A549 (cell line): ENCODE measurements at places on chromosomes 7 and 10.

- no peak for DNase-seq
Observed at GRCh38 chr7:42457663-42458062, 220.7 kb upstream of the GLI3 start.

DNA sequence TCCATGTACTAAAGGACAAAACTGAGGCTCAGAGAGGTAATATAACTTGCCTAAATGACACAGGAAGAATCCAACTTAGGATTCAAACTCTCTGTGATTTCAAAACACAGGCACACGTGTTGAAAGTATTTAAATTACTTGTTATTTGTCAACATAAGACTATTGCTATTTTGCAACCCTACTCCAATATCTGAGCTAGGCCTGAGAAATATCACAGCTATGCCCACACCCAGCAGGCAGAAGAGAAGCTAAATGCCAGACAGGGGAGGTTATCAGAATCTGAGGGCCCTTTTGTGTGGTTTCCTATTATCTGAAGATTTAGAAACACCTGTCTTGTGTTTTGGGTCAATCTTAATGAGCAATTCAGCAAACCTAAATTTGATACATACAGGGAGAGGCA, 204.3 kb downstream of the ANK3 start:
- DNase-seq: no peak

DNA sequence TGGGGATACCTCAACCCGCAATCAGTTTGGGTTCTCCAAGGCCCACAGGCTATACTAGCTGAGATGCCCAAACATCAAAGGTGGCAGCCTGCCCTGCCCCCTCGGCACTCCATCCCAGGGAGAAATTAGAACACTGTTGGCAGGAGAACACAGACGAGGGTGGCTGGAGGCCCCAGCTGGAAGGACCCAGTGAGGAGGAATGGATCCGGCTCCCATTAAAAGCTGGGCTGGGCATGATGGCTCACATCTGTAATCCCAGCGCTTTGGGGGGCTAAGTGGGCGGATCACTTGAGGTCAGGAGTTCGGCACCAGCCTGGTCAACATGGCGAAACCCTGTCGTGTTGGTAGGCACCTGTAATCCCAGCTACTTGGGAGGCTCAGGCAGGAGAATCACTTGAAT, 199.9 kb upstream of the GNAI1 start:
- DNase-seq: no peak

- DNase-seq: peak; percentile 36
Observed at GRCh38 chr7:1593091-1593866, 23.4 kb upstream of the PSMG3 start.

DNA sequence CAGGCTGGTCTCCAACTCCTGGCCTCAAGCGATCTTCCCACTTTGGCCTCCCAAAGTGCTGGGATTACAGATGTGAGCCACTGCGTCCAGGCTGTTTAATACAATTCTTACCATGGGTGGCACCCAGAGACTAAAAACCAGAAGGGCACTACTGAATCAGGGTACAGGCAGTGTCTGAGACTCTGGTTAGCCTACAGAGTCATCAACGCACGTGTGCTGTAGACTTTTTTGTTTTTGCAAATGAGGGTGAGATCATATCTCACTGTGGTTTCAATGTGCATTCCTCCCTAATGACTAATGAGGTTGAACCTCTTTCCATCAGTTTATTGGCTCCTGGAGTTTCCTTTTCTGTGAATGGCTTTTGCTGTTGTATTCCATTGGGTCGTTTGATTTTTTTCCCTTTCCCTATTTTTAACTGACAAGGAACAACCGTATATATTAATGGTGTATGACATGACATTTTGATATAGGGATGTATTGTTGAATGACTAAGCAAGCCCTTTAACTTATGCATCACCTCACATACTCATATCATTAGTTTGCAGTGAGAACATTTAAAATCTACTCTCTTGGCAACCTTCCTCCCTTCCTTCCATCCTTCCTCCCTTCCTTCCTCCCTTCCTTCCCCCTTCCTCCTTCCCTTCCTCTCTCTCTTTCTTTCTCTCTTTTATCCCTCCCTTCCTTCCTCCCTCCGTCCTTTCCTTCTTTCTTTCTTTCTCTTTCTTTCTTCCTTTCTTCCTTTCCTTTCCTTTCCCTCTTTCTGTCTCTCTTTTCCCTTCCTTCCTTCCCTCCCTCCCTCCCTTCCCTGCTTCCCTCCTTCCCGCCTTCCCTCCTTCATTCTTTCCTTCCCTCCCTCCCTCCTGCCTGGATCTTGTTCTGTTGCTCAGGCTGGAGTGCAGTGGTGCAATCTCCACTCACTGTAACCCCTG, 9.3 kb upstream of the TMEM270 start:
- DNase-seq: peak; percentile 79

DNA sequence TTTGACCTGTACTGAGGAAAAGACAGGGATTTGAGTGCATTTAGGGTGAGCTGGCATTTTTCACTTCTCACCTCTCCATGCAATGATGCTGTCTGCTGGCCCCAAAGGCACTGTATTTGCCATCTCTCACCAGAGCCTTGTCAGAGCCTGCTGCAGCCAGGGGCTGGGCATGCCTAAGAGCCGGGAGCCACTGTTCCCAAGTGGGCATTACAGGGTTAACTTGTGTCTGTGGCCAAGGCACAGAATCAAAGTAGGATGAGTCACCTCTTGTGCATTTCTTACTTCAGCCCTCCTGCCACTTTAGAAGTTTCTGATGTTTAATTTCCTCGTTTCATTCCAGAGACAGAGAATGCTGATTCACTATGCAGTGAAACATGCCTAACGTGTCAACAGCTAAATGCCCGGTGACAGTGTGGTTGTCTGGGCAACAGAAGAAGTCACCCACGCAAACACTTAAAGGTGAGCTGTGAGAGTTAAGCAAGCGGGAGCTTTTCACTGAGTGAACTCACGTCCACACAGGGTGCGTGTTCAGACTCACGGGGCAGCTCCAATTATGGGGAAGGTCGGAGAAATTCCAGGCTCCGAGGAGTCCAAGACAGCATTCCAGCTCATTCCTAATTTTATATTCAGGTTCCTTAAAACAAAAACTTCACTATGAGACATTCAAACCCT, 57.1 kb upstream of the IGFBP3 start:
- peak; percentile 99 for DNase-seq

DNA sequence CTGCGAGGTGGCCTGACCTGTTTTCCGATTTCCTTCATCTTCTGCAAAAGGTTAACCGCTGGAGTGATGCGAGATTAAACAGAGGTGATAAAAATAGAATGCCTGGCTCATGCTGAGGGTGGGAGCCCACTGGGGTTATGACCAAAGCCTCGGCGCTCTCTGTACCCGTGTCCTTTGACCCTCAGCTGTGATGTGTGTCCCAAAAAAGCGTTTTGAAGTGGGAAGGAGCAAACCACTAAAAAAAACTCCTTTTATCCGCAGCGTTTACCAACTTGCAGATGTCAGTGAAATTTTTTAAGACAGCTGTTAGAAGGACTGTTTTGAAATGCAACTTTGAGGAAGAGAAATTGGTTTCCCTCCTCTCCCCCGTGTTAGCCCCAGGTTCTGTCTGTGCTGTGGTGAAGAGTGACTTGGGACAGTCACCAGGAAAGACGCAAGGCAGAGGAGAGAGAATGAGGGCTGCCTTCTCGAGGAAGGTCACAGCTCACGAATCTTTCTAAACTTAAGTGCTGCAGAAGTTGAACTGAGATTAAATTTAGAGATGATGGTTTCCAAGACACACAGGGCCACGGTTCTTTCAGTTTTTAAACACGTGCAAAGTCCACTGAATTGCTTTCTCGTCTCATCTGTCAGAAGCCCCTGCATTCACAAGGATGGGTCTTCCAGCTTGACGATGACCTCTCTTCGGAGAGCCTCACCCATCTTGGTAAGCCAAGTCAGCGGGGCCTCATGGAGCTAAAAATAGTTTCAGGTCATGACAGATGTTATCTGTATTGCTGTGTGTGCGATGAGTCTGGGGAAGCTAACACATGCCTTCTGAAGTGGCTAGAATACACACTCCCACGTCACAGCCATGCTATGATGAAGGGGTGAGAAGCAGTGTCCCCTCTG, 27.6 kb downstream of the AMZ1 start:
- no peak for DNase-seq

GRCh38 chr10:131555406-131555805, 243.9 kb upstream of the TCERG1L start:
- DNase-seq: no peak

GRCh38 chr7:33804140-33804660, 101.1 kb upstream of the BMPER start:
- no peak for DNase-seq

DNA sequence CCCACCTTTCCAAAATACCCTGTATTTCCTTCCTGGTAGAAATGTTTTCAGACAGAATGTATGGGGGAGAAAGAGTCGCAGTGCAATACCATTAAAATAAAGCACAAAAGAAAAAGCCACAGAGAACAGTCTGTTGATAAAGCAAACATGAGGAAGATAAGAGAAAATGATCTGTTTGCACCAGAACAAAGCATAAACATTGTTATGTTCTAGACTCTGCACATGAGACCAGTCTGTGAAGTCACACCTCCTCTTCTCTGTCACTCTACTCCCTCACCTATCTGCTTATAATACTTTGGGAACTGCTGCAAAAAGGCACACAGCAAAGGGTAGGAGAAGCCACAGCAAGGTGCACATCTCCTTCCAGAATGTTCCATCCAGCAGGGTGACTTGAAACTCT, 67.2 kb upstream of the LRGUK start:
- DNase-seq: no peak

DNA sequence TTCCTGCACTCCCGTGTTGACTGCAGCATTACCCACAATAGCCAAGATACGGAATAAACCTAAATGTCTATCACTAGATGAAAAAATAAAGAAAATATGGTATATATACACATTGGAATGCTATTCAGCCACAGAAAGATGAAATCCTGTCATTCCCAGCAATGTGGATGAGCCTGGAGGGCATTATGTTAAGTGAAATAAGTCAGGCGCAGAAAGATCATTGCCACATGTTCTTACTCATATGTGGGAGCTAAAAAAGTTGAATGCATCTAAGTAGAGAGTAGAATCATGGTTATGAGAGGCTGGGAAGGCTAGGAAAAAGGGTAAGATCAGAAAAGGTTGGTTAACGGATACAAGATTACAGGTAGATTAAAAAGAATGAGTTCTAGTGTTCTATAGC, 219.1 kb upstream of the MKI67 start:
- no peak for DNase-seq

- DNase-seq: no peak
Observed at GRCh38 chr10:29412485-29412884, 123.6 kb downstream of the LYZL1 start.

GRCh38 chr7:122311050-122311700, 6.6 kb upstream of the FEZF1 start:
- no peak for DNase-seq

DNA sequence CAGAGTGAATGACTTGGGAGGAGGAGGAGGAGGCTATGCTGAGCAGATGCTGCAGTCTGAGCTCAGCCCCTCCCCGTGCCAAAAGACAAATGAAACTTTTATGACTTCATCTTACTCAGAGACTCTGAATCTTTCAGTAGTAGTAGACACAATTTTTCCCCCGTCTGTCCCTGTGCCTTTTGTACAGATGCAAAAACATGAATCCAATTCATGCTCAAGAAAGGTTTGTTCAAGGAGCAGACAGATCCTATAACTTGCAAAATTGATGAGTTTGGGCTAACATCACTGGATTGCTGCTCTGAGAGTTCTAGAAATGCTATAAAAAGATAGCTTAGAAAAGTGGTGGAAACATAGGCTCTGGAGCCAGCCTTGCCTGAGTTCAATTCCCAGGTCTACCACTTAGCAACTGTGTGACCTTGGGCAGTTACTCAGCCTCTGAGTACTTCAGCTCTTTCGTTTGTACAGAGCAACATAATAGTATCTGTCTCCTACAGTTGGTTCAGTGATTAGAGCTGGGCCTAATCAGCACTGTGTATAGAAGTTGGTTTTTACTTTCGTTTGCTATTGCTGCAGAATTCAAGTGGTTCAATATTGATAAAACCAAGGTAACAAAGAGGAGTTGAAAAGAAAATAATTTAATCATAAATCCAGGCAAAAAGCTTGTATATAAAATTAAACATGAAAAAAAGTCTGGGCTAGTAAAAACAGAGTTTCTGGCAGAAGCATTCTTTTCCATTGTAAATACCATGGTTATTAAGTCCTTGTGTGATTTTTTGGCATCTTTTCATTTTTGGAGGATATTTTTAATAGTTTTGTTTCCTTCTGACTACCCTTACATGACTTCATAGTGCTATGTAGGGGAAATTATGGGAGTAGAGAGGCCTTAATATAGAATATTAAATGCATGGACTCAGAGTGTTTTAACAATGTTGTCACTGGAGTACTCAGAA, 174.2 kb upstream of the ZNF32 start:
- no peak for DNase-seq

DNA sequence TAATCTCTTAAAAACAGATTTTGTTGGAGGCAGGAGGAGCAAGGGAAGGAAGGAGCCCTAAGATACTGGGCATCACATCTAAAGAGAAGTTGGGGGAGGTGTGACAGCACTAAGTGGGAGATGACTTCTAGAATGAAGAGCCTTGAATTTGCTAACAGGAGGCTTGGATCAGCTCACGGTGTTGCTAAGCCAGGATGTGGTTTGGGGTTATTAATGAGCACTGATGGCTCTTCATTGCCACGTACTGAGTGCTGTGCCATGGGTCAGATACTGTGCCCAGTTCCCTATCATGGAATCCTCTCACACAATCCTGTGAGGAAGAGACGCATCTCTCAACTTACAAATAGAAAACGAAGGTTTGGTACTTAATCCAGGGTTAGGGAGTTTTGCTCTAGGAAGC, 78.5 kb downstream of the C7orf25 start:
- no peak for DNase-seq

DNA sequence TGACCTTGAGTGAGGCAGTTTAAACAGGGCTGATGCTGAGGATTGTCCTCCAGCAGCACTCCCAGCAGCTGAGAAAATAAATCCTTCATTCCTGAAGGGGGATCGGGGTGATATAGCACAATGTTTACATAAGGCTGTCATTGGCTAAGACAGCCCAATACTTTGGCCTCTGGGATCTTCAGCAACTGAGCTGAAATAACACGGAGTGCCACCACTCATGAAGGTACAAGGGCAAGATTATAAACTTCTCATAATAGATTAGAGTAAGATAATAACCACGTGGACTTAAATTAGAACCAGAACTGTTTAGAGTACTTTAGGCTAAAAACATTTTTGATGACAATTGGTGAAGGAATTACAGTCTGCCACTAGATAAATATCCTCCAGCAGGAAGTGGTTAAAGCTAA, 70.0 kb upstream of the PAPSS2 start:
- DNase-seq: no peak

- DNase-seq: no peak
Observed at GRCh38 chr7:53101026-53101425, 65.6 kb downstream of the POM121L12 start.
